ENCODE measurements at places on chromosomes 2 and 18.

DNA sequence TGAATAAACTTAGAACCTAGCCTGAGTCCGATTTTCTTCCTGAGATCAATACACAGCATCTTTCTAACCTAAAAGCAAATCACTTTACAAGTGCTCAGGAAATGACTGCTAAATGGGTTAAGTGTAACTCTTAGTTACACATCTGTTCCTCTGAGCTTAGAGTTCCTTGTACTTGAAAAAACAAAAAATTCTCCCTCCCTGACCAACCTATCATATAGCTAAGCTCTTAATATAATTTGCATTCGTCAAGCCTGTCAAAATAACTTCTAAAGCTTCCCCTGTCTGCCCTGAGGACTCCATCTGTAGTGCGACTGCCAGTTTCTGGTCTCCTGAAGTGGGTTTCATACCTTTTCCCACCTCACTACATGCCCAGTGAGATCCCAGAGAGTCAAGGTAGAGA lies 190.4 kb downstream of the NCK2 start:
- no peak for DNase-seq

DNA sequence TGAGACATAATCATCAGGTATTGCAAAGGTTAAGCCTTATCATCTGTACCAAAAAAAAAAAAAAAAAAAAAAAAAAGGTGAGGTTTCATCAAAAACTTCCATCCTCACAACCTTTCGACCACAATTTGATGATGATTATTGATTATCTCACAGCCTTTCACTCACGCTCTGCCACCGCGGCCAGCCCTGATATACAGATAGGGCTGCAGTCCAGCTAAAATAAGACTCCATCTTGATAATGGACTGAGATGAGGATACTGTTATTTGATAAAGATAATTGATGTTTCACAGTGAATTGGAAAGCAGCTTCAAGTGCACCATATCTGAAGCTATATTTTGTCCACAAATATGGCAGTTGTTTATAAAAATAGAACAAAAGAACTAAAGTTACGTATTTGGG lies 159.7 kb upstream of the BOD1L2 start:
- DNase-seq, result no peak

DNA sequence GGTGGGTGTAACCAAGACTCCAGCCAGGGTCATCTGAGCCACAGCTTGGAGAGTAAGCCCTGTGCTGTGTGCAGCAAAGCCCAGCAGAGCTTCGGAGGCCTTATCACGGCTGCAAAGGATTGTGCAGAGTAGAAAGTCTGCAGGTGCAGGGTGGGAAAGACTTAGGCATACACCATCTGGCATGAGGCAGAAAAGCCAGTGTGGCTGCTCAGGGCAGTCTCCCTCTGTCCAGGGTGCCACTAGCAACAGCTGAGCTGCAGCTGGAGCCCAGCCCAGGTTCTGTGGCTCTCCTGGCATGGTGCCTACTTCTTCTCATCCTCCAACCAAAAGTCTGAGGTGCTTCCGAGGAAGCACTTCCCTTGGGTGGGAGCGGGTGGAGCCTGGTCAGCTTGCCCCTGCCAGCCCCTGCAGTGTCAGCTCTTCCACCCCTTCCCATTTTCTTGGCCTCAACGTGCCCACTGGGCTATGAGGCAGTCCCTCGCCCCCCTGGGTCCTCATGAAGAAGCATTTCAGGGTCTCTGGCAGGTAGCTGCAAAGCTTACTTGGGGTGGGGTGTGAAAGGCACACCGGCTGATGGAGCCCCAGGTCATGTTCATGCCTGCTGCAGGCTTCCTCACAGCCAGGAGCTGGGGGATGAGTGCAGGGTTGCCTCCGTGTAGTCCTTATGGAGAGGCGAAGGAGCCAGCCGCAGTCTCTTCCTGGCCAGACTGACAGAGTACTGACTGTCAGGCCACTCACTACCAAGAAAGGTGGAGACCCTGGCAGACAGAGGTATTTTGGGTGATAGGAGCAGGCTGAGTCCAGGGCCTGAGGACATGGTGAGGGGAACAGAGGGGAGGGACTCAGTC lies 4.8 kb downstream of the AMER3 start:
- DNase-seq, result no peak

DNA sequence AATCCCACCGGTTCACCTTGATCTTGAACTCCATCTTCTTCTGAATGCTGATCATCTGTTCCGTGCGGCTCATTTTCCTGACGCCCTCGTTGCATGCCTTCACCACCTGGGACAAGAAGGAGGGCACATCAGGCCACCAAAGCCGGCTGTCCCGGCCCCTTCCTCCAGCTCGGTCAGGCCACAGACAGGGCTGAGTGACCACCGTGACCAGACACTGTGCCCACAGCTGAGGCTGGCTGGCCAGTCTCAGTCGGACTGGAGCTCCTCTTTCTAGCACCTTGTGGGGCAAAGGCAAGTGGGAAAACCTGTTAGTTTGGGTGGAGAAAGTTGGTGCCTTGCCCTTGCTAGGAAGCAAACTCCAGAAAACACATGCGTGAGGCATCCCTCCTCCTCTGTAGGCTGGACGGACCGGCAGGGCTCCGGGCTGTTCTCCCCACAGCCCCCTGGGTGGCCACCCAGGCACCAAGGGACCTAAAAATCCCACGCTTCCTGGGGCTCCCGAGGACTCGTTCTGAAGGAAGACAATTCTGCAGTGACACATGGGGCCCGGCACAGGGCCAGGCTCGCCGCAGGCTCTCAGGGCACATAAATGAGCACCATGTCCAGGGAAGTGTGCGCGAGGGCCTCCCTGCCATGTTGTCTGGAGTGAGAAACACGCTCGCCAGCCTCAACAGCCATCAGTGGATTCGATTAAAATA lies 15.3 kb downstream of the SNORC start:
- no peak for DNase-seq

DNA sequence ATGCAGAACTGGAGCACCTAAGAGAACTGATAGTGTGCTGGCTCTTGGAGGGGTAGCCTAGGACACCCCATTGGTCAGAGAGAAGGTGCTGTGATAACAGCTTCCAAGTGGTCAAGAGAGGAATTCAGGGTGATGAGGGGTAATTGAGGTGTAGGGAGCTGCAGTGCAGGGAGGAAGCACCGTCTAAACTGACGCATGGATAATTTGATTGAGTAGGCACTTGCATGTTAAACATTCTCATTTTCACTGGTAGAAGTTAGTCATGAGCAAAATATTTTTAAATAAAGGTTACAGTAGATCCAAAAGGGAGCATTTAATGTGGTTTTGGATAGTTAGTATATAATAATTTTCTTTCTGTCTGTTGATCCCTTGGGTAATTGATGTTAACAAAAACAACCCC lies 155.1 kb upstream of the TCF4 start:
- DNase-seq, result no peak

- no peak for DNase-seq
These were observed 89.3 kb upstream of the CELF4 start for GRCh38 chr18:37654731-37655369.

DNA sequence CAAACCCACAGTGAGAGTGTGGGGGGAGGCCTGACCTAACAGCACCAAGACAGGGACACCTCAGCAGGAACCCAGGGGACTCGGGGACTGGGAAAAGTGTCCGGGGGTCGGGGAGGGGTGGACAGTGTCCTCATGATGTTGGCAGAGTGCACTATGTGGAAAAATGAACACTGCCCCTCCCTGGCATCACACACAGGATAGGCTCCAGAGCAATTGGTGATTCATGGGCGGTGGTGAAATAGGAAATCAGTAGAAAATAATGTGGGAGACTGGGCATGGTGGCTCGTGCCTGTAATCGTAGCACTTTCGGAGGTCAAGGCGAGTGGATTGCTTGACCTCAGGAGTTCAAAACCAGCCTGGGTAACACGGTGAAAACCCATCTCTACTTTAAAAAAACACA lies 3.6 kb upstream of the ANO7 start:
- DNase-seq, result no peak

GRCh38 chr2:100429726-100430125 lies 12.3 kb upstream of the CHST10 start:
- no peak for DNase-seq

GRCh38 chr2:120140866-120141265 lies 82.3 kb downstream of the TMEM185B start:
- no peak for DNase-seq

DNA sequence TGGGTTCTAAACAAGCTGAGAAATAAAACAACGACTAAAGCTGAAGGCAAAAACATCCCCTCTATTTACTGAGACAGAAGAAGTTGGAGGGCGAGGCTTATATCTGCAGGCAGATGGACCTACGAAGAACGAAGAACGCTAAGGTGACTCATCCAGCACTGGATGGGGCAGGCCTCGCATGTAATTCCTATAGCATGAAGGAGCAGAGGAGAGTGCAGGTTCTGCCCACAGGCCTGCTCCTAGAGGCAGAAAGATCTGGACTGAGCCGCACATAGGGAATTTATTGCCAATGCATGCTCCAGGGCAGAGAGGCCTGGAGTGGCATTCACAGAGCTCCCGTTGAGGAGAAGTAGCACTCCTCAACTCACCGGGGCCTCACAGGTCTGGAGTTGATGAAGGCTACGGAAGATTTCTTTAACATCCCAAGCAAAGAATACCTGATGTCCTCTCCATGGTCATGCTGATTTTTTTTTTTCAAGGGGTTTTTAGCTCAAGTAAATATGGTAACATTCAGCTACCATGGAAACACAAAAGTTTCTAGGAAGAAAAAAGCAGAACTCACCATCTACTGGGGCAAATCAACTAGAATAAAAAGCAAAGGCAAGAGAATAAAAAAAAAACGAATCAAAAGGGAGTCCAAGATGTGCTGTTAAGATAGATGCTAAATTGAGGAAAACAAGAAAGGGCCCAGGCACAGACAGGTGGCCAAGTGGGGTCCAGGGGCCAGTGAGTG lies 10.4 kb upstream of the METTL21A start:
- no peak for DNase-seq

- DNase-seq, result peak; percentile 48
These were observed 36.8 kb downstream of the MOGAT1 start for GRCh38 chr2:222708274-222708710.

DNA sequence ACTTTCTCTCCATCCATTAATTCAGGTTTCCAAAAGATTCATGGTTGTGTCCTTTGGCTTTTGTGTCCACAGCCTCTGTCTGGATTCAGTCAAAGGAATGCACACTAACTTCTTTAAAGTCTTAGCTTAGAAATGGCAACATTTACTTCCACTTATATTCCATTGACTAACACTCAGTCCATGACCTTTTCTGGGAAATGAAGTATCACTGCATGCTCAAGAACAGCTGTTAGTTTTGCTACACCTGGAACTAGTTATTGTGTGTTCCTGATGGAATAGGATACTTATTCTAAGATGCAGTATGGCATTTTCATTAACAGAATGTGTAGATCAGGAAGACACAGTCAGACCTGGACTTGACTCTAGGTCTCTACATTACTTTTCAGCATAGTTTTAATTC lies 88.8 kb downstream of the KYNU start:
- DNase-seq, result no peak

- no peak for DNase-seq
These were observed 52.6 kb downstream of the SMAD2 start for GRCh38 chr18:47877892-47878291.

- no peak for DNase-seq
These were observed 82.3 kb downstream of the PTH2R start for GRCh38 chr2:208488686-208489564.

GRCh38 chr2:120314690-120315366 lies 31.1 kb upstream of the INHBB start:
- DNase-seq, result no peak

DNA sequence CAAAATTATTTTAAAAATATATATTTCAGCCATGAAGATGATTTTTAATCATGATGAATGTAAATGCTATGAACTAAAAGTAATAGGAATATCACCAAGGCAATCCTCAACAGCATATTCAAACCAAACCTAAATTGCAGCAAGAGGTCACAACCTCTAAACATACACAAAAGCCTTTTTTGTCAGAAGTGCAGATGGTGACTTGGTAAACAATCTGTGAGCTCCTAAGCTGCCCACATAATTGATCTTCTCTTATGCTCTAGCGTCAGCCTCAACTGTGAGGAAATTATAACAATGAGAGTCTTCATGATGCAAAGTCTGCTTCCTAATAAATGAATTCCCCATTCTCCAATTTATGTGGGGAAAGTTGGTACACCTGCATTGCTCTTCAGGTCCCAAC lies 113.2 kb downstream of the TSN start:
- no peak for DNase-seq

DNA sequence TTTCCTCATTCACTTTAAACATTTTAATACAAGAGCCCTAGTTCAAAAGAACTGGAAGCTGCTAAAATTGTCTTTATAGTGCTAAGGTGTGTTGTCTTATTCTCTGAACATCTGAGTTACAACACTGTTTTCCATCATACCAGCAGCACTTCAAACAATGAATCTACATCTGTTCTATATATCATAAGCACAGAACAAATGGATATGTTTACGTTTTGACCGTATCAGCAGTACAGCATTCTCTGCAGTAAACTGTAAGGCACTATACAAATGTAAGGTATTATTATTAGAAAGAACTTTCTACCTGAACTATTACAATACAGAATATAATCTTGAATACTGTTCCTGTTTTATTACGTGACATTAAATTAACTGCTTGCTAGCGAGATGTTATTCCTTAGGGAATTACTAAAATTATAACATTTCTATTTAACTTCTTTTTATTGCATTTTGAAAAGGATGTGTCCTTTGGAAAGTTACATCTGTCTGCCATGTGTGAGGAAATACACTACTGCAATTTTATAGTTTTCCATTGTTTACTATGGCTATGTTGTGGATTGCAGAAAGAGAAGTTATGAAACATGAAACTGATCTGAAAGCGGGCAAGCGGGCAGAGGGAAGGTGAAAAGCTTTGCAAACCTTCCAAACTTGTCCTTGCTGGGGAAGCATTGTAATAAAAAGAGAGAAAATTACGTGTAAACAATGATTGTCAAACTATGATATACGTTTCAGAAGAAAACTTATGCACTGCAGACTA lies 13.7 kb downstream of the NCKAP1 start:
- DNase-seq, result no peak

- DNase-seq, result no peak
These were observed 9.2 kb downstream of the RNU4ATAC start for GRCh38 chr2:121539750-121540469.

DNA sequence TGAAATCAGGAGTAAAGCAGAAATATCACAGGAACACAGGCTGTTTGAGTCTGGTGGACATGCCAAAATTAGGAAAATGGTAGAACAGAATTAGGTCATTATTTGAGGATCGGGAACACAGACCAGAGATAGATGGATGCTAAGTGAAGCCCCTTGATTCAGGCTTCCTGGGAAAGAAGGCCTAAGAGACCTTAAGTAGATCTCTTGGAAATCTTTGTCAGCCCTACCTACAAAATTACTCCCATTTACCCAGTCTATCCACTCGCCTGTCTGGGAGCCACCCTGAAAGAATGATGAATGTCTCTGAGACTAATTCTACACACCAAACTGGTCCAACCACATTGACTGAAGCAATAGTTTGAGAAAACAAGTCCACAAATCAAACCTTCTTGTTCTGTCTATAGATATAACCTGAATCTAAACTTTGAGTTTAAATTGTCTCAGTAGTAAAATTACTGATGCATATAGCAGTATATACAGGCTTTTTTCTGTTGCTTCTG lies 36.6 kb upstream of the TANK start:
- DNase-seq, result no peak

DNA sequence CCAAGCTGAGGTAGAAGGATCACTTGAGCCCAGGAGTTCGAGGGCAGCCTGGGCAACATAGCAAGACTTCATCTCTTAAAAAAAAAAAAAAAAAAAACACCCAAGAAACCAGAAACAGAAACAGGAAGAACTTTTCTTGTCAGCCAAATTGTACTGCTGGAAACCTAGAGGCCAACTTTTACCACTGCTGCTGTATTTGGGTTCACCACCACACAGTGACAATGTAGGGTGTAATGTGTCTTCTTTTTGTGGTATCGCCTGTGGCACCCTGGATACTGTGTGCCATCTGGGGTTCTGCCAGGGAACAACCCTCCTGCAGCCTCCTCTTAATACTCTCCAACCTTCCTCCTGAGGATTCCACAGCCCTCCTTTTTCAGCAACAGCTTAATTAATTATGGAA lies 72.6 kb downstream of the STK39 start:
- DNase-seq, result no peak

All from right renal pelvis (tissue), 4 donors.